ENCODE measurements at places on chromosomes 3 and 15.

- no peak for DNase-seq
These were observed 454.8 kb upstream of the CBLB start for GRCh38 chr3:106323586-106323985.

DNA sequence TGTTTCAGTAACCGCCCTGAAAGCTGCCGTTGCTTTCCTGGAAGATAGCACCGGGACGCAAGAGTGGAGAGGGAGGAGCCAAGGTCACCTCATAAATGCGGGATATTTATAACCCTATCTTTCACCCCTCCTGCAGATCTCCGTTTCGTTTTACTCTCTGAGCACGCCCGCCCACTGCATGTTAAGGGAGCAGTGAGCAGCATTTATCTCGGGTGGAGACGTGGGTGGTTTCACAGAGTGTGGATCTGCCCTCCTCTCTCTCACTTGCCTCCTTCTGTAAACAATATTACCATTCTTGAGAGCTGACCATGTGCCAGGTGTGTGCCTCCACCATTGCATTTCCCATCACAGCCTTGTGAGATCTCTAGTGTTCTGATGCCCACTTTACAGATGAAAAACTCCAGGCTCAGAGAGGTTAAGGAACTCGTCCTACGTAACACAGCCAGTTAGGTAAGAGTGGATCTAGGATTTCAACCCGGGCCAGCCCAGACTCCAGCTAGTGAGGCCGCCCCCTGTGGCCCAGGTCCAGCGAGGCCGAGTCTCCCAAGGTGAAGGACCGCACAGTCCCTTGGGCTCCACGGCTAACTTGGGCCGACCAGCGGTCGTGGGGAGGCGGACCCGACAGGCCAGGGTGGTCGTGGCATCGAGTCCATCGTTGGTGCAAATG lies 16.9 kb upstream of the SEMA4B start:
- no peak for DNase-seq

GRCh38 chr3:150761831-150762661 lies 923 bp downstream of the SIAH2 start:
- peak; percentile 7 for DNase-seq

- no peak for DNase-seq
These were observed 266.2 kb downstream of the OPA1 start for GRCh38 chr3:193859195-193859594.

DNA sequence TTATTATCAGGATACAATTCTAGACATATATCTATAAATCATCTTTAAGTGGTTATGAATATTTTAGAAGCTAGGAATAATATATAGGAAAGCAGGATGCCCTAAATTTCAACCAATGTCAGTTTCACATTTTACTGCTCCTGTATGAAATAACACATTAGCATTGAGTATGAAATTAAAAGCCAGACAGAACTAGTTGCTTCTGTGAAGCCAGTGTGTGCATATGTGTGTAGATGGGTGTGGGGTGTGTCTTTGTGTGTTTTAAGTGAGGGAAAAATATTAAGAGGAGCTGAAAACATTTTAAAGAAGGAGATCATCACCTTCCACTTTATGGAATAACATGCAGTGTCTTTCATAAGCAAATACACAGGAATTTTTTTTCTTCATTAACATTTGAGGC lies 271.4 kb upstream of the RORA start:
- DNase-seq: no peak
